ENCODE measurements at places on chromosomes 4 and X.

- DNase-seq: no peak
Observed at GRCh38 chr4:87734936-87735335, 64.4 kb upstream of the IBSP start.

GRCh38 chr4:142236268-142236667, 599.9 kb downstream of the IL15 start:
- no peak for DNase-seq

DNA sequence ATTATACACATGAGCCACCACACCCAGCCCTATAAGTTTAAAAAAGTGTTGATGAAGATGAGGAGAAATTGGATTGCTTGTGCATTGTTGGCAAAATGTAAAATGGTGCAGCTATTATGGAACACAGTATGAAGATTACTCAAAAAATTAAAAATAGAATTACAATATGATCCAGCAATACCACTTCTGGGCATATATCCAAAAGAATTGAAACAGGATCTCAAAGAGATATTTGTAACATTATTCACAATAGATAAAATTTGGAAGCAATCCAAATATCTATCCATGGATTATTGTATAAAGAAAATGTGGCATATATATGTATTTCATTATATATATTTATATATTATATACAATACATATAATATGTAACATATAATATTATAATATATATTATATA, 515.6 kb upstream of the GNPDA2 start:
- DNase-seq: no peak

GRCh38 chrX:8377041-8377440, 87.6 kb upstream of the VCX3B start:
- DNase-seq: no peak

DNA sequence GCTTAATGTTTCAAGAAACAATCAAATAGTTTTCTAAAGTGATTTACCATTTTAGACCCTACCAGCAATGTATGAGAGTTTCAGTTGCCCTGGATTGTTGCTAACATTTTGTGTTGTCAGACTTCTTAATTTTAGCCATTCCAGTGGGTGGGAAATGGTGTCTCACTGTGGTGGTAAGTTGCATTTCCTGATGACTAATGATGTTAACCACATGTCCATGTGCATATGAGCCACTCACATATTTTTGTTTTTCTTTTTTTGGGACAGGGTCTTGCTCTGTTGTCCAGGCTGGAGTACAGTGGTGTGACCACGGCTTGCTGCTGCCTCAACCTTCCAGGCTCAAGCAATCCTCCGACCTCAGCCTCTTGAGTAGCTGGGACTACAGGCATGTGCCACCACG, 48.3 kb downstream of the MED28 start:
- DNase-seq: peak; percentile 69

DNA sequence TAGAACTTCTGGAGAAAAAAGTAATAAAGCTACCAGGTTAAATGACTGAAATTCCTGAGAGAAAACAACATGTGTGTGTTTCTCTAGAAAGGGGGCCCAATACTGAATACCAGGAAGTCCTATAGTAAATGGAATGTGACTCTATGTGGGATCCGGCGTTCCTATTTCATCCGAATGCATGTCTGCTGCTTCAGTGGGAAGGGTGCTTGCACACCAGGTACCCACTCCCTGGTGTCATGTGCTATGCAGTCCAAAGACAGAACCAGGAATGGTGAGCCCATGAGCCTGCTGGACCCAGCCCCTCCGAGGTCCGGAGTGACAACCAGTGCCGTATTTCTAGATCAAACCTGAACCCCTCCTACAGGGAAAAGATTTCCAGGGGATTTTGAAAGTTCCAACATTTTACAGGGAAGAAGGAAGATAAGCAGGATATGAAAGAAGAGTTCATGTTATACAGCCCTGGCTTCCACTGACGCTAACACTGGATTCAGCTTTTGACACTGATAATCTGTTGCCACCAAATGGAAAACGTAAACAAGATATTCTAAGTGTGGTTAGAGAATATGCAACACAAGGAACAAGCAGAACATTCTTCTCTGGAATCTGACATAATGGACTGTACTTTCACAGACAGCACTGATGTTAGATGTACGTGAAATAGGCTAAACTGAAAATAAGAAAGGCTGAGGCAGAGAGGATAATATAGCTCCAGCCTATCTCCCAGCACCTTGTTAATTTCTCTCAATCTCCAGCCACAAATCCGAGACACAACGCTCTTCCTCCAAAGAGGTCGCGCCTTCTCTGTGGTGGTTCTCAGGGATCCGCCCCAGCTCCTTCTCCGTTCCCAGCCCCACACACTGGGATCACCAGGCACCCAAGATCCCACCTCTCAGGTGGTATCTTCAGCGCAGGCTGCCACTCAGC, 725 bp upstream of the CXCL1 start:
- DNase-seq: no peak
